Esophagus squamous epithelium (tissue), 5 donors: ENCODE measurements at places on chromosomes 2 and 18.

DNA sequence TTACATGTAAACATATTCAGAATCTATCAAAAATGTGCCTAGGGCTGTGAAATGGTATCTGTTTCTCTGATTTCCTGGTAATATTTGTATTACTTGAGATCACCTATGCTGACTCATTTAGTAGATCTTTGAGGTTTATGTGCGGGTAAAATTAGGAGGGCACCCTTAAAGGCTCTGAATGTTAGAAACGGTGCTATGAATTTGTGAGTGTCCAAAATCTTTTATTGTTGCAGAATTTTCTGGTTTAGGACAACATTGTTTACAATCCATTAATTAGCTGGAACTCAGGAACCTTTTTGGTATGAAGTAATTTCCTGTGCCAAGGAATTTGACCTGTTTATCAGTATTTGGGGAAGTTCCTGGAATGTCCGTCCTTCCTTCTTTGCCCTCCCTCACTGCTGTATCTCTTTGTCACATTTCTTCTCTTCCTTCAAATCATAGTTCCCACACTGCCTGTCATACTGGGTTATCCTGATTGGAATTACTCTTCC lies 130.5 kb downstream of the TANC1 start:
- no peak for DNase-seq

DNA sequence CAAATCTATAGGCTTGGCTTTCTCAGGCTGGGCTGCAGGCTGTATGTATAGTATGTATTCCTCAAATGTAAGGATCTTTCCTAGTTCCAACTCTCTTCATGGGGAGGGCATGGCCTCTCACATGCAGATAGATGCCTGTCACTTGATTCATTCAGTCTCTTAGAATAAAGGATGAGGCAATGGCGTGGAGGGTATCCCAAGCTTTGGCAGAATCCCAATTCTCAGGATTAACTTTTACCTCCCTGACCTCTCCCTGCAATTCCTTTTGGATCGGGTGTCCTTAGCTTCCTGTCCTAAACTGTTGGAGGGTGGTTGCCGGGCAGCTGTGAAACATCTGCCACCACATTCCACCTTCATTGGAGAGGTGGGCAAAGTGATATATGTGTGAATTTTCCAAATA lies 80.3 kb downstream of the INSIG2 start:
- DNase-seq: no peak

DNA sequence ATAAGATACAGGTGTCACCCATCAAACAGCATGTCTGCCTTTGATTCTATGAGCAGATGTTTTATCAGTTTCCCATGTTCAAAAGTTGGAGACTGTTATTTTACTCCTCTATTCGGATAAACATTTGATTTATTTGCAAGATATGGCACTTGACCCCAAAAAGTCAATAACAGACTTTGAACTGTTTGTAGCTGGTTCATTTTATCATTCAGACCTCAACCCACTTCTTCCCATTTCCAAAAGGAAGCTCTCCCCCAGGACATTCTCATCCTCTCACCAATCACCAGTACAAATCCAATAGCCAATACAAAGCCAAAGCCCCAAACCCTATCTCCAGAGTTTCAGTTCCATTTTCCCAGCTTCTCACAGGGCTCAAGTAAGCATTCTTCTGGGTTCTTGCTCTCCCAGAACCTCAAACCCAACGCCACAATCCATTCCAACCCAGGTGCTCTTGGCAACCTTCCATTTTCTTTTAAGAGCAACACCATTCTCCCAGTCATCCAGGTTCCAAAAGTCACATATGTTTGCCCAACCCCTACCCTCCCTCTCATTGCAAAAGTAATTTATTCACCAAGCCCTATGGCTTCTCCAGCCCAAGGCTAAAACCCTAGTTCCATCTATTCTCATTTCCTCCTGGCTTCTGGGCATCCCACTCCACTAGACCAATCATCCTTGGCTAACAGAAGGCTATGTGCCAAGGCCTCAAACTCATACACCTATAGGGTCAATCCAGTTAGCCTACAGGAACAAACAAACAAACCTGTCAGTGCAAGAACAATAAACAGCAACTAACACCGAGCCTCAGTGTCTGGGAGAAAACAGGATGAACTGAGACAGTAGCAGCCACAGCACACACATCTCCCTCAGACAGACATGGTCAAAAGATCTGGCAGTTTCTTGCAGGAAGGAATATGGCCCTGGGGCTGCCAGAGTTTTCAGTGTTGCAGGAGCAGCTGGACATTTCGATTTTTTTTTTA lies 9.2 kb downstream of the ACVR1 start:
- DNase-seq: no peak

DNA sequence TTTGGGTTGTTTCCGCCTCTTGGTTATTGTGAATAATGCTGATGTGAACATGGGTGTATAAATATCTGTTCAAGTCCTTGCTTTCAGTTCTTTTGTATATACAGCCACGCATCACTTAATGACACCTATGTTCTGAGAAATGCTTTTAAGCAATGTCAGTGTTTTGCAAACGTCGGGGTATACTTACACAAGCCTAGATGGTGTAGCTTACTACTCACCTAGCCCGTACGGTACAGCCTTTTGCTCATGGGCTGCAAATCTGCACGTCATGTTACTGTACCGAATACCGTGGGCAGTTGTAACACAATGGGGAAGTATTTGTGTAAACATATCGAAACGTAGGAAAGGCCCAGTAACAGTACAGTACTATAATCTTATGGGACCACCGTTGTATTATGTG lies 12.4 kb downstream of the RALB start:
- no peak for DNase-seq

DNA sequence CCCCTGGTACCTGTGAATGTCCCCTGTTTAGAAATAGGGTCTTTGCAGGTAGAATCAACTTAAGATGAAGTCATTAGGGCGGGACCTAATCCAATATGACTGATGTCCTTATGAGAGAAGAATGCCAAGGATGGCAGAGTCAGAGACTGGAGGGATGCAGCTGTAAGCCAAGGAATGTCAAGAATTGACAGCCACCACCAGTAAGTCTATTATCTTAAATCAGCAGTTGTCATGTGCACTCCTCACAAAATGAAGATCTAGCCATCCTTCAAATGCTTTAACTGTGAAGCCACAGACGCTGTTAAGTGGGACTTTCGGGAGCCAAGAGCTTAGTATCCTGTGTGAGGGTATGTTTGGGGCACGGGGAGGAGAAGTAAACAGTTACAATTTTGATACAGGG lies 83.2 kb downstream of the ITGA4 start:
- DNase-seq: no peak

GRCh38 chr18:395456-396250 lies 104.8 kb downstream of the COLEC12 start:
- no peak for DNase-seq
